MM.1S (cell line): ENCODE measurements at places on chromosomes 5 and 9.
A peak's percentile ranks its signal among the peaks of the same experiment; 100 is the strongest.

GRCh38 chr9:134187891-134188385, 23.6 kb upstream of the RNU6ATAC start:
- no peak for DNase-seq

- peak; percentile 42 for DNase-seq
Measured at GRCh38 chr9:100602342-100602801, 24.5 kb downstream of the CAVIN4 start.

GRCh38 chr5:38719916-38720315, 125.9 kb upstream of the OSMR start:
- DNase-seq: no peak

DNA sequence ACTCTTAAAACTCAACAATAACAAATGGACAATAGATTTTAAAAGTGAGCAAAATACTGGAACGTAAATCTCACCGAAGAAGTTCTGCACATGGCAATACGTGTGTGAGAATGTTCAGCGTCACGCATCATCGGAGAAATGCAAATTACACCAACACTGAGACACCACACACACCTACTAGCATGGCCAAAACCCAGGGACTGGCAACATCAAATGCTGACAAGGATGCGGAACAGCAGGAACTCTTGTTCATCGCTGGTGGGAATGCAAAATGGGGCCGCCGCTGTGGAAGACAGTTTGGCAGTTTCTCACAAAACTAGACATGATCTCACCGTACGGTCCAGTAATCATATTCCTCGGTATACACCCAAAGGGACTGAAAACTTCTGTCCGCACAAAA, 21.6 kb upstream of the CLPTM1L start:
- DNase-seq: no peak

- peak; percentile 84 for DNase-seq
Measured at GRCh38 chr5:127518319-127518621, 830 bp downstream of the PRRC1 start.

DNA sequence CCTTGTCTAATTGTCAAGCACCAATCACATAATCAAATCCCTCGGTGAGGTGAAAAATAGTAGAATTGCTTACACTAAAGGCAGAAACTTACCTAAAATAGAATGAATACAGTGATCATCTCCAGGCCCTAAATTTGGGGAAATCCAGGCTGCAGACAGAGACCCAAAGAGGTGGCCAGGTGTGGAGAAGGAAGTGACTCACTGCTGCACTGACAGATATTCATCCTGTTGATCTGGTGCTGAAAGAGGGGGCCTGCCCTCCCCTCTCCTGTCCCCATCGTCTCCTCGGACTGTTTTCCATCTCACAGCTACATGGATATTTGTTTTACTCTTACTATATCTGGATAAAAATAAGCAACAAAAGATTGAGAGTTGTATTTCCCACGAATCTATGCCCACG, 15.9 kb downstream of the OR2Y1 start:
- DNase-seq: peak; percentile 15

DNA sequence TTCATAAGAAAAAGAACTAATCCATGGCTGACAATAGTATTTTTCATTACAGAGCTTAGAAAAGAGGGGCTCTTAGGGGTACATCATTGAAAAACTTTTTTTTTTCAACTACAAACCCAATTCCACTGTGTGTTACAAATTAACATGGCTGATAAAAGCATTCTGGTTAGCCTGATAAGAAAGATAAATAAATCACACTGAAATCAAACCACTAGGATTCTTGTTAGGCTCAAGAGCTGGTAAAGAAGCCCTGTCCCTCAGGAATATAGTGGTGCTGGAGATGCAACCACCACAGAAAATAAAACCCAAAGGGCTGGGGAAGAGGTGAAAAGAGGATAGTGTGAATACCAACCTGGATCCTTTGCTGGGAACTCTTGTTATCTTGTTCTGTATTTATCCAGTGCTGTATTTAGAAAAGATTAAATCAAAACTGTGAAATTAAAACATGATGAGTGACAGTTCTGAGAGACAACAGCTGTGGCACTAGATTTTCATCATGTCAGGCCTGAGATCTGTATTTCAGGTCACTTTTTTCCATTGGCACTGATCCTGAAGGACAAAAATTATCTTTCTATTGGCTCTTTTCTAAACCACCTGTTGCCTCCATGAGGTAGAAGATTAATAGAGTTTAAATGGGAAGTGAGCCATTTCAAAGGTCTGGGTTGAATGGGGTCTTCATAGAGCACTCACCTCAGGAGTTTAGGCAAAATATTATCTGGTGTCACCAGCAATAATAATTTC, 118.6 kb downstream of the ARRDC3 start:
- DNase-seq: no peak

DNA sequence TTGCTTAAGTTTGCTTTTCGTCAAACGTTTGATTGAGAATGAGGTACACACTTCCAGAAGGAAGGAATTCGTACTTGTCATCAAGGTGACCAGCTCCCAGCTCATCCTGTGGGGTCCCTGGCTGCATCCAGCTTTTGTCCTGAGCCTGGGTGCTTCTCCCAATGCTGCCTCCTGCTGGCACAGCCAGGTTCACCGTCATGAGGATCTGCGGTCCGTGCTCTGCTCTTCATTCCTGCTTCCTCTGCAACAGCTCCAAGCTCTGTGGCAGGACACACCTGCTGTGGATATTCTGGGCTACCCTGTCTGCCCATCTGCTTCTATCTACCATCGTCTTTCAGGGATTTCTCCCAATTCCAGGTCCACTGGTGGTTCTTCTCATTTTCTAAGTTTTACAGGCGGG, 13.3 kb upstream of the UBE2QL1 start:
- peak; percentile 4 for DNase-seq

GRCh38 chr9:105286098-105286497, 41.6 kb downstream of the SLC44A1 start:
- DNase-seq: no peak

DNA sequence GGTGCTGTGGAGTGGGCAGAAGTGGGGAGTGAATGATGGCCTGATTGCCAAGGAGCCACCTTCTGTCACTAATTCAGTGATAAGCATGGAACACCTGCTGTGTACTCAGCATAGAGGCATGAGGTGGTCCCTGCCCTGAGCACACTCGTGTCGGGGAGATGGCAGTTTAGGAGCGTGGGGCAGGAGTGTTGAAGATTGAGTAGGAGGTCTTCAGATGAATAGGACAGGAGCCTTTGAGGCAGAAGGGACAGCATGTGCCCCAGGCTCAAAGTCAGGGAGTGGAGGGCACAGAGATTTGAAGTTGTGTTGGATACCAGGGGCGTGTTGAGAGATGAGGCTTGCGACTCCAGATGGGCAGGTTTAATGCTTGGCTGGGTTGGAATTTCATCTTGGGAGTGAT, 55.0 kb downstream of the ZNF618 start:
- no peak for DNase-seq

- no peak for DNase-seq
Measured at GRCh38 chr5:54876-55569, 36.9 kb upstream of the PLEKHG4B start.

DNA sequence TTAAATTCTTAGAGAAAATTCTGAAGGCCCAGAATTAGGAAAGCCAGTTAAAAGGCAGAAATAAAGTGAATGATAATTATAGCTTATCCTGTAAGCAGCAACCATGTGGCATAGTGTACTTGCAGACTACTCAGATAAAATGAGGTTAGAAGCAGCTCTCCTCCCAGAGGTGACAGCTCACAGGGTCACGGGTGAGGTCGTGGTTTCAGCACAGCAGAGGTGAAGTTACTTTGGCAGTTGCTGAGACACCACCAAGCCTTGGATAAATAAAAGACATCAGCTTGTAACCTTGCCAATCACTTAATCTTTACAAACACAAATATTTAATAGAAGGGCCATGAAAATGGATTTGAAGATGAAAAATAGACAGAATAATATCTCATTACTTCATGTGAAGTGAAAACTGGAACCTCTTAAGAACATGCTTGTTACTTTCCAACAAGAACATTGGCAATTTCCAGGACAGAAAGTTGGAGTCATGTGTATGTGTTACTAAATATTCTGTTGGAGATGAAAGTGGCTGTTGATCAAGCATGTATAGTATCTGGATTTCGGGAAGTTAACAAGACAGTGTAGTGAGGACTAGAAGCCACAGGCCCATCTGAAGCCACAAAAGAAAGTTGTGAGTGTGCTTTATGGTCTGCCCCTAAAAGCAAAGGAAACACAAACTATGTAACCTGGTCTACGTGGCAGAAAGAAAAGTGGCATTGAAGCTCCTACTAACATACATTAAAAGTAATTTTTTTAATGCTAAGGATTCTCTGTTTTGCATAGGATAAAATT, 134.4 kb downstream of the ERCC6L2 start:
- DNase-seq: peak; percentile 35

DNA sequence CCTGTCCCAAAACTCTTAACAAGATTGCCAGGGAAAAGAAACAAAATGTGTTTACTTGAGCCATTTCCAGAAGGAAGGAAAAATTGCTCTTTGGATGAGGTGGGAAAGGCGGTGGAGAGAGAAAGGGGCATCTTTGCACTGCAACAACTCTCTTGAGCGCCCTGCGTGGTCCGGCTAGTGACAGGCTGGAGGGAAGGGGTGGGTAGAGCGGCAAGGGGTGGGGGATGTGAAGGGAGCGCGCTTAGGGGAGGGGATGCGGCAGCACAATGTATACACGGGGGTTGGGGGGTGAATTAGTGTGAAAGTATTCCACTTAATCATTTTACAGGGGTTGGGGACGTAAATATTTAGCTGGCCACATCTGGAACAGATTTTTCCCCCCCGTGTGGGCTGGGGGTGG, 1.3 kb downstream of the FGF10 start:
- no peak for DNase-seq

GRCh38 chr9:137720571-137721110, 101.8 kb downstream of the EHMT1 start:
- DNase-seq: no peak

DNA sequence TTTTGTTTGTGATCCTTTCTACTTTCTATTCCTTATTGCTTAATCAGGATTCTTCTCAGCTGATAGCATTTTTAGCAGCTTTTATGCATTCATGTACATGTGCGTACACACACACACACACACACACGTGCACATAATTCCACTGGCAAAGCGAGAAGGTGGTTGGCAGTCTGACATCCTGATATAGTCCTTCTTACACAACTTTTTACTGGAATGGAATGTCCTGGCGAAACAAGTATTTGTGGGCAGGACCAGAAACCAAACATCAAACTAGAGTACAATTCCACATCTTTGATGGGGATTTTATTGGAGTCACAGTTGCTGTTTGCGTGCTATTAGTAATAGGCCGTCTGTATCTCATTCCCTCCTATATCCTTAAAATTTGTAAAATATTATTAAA, 356.5 kb downstream of the CCDC171 start:
- DNase-seq: no peak

DNA sequence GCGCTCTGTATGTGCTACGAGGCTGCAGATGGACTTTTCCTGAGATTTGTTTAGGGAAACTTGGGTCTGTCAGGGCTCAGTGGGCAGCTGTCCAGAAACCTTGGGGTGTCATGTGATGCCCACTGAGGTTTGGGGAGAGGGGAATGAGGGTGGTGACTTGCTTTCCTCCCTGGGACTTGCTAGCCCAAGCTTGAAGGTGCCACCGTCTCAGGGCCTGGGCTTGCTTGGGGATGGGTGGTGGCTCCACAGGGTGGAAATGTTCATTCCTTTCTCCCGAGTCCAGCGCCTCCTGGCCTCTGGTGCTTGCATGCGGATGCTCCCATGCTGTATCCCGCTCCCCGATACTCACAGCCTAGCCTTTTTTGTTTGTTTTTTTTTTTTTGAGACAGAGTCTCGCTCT, 33.3 kb downstream of the ZNF618 start:
- DNase-seq: no peak

- no peak for DNase-seq
Measured at GRCh38 chr5:51039424-51040329, 343.6 kb upstream of the ISL1 start.

- DNase-seq: no peak
Measured at GRCh38 chr5:113552137-113552536, 38.6 kb downstream of the YTHDC2 start.

DNA sequence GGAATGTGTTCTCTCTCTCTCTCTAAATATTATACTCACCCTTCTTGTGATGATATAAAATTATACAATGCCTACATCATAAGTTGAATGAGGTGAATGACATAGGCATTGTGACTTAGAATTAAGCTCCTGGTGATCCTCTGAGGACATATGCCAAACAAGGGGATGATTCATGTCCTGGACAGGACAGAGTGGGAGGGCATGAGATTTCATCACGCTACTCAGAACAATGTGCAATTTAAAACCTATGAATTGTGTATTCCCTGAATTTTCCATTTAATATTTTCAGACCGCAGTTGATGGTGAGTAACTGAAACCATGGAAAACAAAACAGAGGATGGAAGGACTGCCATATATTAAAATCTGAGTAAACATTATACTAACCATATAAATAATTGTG, 782.2 kb upstream of the NUDT12 start:
- no peak for DNase-seq

- DNase-seq: no peak
Measured at GRCh38 chr5:129199308-129199707, 104.8 kb downstream of the ISOC1 start.

DNA sequence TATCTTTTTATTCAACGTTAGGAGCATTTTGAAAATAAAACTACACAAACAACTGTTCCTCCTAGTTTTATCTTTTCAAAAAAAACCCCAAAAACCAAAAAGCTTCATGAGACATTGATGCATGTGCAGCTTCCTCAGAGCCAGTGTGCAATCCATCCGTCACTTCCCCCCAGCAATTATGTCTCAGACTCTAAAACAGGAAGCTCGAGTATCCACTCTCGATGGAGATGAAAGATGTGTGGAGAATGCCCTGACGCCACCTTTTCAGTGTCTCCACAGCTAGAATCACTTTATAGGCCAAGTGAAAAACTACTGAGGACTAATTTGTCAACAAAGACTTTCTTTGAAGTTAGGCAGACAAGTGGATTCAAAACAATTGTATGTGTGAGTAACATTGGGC, 408.9 kb upstream of the SMARCA2 start:
- no peak for DNase-seq
